ENCODE measurements at places on chromosomes 16 and 17. TPM values are rescaled to one million over a fixed set of nuclear protein-coding genes. Genes with fewer than 3 reads are reported as not detected.

CCL2 gene
- total RNA-seq, result 276 TPM

DNA sequence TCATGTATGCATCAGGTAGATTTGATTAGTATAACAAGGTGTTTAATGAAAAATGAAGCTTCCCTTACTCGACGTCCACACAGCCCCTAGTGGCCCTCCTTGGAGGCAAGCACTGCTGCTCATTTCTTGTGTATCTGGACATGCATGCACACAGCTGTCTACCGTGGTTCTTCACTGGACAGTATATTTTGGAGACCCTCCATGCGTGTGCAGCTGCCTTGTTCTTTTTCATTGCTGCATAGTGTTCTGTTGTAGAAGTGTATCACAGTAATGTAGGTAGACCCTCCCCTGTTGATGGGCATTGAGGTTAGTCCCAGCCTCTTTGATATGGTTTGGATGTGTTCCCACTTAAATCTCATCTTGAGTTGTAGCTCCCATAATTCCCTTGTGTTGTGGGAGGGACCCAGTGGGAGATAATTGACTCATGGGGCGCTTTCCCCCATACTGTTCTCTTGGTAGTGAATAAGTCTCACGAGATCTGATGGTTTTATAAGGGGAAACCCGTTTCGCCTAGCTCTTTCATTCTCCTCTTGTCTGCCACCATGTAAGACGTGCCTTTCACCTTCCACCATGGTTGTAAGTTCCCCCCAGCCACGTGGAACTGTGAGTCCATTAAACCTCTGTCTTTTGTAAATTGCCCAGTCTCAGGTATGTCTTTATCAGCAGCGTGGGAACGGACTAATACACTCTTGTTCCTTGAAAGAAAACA, 6.3 kb downstream of the CMIP start:
- no peak for DNase-seq

DNA sequence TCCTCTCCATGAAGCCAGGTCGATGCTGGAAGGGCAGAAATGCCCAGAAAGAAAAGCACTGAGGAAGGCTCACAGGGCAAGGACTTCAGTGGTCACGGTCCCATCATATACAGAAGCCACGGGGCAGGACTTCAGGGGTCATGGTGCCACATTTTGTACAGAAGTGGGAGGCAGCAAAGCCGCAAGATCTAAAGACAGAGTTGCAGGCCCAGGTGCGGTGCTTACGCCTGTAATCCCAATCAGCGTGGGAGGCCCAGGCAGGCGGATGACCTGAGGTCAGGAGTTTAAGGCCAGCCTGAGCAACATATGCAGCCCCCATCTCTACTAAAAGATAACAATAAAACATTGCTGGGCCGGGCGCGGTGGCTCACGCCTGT, 96.0 kb downstream of the NXN start:
- no peak for DNase-seq

DNA sequence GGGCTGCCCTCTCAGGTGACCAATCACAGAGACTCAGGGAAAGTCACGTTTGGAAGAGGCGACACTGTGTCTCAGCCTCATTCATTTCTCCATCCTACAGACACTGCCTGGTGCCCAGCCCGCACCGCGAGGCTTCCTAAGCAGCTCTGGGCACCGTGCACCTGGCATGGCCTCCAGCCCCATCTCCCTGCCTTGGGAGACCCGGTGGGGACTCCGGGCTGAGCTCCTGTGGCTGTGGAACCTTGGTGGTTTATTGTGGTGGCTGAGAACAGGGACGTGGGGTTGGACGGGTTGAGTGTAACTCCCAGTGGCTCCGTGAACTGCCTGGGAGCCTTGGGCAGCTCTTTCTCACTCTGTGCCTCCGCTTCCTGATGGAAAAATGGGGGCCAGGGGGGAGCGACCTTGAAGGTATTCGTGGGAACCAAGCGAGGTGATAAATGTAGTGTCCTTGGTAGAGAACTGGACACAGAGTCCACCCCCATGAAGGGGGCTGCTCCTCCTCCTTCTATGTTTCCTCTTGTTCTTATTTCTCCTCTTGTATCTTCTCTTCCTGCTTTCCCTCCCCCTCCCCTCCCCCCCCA, 215.4 kb downstream of the SEC14L1 start:
- peak; percentile 77 for DNase-seq

XAF1 gene
- total RNA-seq, result 99.1 TPM

DNA sequence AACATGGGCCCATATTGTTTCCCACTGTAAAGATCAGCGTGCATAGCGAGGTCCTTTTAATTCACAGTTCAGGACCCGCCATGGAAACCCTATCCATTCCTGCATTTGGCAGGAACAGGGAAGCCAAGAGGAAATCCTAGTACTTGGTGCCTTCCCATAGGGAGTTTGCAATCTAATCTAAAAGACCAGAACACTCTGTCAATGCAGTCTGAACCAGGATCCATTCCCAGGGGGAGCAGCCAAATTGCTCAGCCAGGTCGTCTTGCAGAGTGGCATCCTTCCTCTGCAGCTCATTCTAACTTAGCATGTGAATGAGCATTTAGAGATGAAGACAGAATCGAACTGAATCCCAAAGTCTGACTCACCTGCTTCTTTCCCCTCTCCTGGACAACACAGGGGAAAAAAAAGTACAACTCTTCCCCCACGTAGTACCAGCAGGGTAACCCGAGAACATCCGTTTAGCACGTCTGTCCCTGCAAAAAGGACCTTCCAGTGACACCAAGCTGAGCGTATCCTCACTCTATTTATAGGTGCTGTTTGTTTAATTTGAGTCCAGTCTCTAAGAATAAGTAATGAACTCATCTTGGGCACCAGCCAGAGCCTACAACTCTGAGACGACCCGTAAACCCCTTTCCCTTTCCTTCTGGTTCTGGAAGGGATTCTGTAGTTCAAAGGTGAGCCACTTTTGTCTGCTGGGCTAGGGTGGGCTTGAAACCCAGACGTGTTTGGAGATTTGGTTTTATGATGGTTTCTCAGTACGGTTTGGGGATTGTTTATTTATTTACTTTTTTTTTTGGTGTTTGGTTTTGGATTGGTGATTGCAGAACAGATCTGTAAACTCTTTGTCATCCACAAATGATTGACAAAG, 74.5 kb downstream of the ERCC4 start:
- DNase-seq, result peak; percentile 22

NAGS gene
- 0.80 TPM for total RNA-seq

DNA sequence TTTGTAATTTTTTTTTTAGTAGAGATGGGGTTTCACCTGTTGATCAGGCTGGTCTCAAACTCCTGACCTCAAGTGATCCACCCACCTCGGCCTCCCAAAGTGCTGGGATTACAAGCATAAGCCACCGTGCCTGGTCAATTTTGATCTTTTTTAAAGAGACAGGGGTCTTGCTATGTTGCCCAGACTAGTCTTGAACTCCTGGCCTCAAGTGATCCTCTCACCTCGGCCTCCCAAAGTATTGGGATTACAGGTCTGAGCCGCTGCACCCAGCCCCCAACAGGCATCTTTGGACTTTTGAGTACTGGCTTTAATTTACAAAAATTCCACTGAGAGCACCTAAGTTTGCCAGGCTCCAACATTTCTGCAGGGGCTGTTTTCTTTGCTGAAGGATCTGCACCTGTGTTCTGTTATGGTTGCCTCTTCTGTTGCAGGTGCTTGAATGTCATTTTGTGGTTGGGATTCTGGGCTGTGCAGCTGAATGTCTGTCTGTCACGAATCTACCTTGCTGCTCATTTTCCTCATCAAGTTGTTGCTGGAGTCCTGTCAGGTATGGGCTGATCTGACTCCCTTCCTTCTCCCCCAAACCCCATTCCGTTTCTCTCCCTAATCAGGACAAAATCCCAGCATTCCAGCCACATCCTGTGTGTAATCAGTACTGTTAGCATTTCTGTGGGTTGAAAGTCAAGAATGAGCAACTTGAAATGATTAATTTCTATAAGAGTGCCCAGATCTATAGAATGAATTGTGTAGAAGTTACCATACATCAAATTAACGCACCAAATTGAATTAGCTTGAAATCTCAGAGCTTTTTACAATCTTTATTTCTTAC, 8.5 kb downstream of the G6PC1 start:
- DNase-seq, result no peak

DNA sequence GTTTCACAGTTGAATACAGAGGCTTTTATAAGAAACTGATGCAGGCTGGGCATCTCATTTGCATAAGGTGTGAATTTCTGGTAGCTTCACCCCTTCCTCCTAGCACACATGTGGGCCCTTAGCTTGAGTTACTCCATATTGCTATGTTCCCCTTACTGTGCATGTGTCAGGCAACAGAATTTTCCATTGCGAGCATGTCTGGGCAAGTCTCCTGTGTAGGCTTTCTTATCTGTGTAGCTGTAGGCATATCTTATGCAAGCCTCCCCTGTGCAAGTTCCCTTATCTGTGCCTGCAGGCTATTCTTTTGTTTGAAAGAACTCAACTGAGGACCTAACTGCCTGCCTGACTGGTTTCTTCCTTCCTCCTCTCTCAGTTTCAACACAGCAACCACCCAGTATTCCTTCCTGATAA, 597.4 kb upstream of the CDH5 start:
- no peak for DNase-seq

TVP23C gene
- total RNA-seq, result 15.8 TPM

GCGR gene
- 0.26 TPM for total RNA-seq

DNA sequence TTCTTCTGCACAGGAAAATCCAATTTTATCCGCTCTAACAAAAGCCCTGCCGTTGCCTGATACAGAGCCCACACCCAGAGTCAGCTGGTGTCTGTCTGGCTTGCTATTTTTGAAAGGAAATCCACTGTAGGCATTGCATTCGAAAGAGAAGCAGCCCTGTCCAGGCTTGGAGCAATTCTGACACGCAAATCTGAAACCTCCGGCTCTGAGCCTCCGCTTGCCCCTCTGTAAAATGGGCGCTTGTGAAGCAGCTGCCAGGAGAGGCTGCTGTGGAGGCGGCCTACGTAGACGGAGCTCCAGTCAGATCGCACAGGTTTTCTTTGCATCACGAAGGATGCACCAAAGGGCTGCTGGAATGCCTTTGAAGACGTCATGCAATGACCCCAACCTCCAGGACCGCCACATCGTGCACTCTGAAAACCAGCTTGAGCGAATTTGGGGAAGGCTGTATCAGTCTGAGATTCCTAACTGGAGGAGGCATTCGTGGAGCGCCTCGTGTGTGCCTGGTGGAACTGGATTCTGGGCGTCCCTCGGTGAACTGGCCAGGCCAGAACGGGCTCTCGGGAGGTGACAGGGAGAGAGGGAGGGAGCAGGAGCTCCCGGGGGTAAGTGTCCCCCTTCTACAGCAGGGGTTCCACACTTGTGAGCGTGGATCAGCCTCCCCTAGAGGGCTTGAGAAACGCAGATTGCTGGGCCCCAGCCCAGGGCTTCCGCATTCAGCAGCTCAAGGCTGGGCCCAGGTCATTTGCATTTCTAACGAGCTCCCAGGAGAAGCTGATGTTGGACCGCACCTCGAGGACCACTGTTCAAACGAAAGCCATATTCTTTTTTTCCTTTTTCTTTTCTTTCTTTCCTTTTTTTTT, 215.5 kb downstream of the MRTFB start:
- no peak for DNase-seq

GRCh38 chr17:9937241-9937761, 32.2 kb upstream of the RCVRN start:
- no peak for DNase-seq

PRSS8 gene
- total RNA-seq, result 0.51 TPM

PRSS27 gene
- total RNA-seq, result 0.48 TPM

DNA sequence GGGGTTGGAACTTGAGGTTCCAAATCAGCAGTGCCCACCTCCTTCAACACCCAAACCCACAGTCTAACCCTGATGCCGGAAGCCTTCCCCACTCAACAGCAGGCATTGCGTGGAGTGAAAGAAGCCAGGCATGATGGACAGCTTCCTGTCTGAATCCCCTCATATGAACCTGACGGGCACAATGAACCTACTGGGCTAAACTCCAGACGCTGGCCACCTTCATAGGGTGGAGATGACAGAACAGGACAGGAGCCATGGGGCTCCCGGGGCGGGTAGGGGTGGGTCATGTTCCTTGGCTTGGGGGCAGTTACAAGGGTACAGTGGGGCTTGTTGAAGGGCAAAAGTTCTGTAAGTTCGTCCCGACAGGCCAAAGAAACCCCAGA, 460 bp upstream of the HSBP1 start:
- no peak for DNase-seq

- no peak for DNase-seq
These were observed 5.5 kb downstream of the CCL17 start for GRCh38 chr16:57409870-57410587.

SHBG gene
- 0.71 TPM for total RNA-seq

DNA sequence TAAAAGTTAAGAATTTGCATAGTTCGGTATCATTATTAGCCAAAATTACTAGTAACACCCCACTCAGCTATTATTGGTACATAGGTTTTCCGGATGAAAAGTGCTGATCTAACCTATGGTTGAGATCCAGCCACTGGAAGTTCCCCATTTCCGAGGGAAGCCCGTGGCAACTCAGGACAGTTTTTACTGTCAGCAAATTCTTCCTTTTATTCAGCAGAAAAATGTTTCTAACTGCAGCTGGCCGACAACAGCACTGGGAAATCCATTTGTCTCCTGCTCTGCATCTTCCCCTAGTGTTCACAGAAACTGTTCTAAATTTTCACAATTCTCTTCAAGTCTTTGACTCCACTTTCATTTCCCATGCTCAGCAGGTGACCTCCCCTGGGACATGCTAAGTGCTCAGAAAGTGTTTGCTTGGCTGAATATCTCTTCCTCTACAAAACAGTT, 15.5 kb upstream of the MMD start:
- DNase-seq, result no peak

HAGH gene
- total RNA-seq, result 58.4 TPM

PRAC1 gene
- not detected for total RNA-seq

DNA sequence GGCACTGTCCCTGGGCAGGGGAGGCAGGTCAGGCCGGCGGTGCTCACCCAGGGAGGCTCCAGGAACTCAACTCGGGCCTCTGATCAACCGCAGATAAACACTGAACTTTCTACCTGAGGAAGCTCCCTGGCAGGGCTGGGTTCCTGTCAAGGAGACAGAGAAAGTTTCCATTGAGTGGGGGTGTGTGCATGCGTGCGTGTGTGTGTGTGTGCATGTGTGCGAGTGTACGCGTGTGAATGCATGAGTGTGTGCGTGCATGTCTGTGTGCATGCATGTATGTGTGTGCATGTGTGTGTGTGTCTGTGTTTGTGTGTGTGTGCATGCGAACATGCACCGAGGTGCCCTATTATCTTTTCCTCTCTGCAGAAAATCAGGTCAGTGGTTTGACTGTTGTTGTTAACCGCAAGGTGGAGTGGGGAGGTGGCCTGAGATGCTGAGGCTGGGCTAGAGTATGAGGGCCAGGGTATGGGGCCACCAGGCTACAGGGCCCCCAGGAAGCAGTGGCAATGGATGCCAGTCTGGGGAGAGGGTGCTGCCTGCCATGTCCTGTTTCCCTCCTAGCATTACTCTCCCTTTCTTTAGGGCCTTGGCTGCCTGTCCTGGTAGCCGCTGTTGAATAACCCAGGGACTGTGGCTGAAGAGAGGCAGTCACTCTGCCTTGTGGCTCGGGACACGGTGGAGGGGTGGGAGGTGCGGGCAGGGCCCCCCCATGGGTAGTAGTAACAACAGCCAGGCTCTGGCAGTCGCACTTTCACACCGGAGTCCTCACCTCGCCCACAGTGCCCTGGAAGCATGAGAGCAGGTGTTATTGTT, 24.0 kb downstream of the CCR7 start:
- DNase-seq, result no peak
